ENCODE measurements at places on chromosomes 3 and 15. TPM values are rescaled to one million over a fixed set of nuclear protein-coding genes. Genes with fewer than 3 reads are reported as not detected.

The EFHB gene
- total RNA-seq: 1.0 TPM

The CELF6 gene
- not detected for total RNA-seq

The KCNH8 gene
- total RNA-seq: not detected

The WDR48 gene
- total RNA-seq: 28.9 TPM

- no peak for DNase-seq
Observed at GRCh38 chr3:14875411-14876175, 56.8 kb downstream of the FGD5 start.

- DNase-seq: peak; percentile 41
Observed at GRCh38 chr3:32569540-32570420, 878 bp downstream of the DYNC1LI1 start.

GRCh38 chr3:49339581-49339940 is 292 bp downstream of the USP4 start:
- DNase-seq: no peak
